ENCODE measurements at places on chromosomes 2 and 18.

DNA sequence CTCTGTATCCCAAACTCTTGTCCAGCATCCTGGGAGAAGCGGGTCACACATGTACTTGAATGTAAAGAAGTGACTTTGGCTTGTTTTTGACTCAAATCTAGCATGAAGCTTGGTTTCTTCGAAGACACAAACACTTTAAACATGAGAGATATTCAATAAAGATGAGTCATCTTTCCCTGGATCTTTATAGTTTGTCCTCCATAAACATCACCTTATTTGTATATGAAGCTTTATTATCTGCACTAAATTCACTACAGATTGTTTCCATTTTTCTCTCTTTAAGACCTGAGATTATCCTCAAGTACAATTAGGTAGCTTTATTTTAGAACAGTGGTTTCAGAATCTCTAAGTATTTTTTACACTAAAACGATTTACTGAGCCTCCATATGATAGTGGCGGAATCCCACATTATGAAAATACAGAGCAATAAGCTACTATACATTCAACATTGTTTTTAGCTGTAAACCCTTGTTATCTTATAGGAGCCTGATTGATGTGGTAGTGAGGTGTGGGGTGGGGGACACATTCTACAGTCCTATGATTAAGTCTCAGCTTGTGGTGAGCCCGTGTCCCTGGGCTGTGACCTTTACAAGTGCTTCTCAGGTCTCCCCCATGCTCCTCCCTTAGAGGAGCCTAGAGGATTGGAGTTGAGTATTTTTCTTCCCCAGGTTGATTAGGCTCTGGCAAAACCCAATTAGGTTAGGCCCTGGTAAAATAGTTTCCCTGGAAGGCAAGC is 79.6 kb upstream of the RAPGEF4 start:
- no peak for DNase-seq

GRCh38 chr18:5430131-5430530 is 113.7 kb downstream of the EPB41L3 start:
- DNase-seq = no peak

- no peak for DNase-seq
Observed at GRCh38 chr2:180829261-180829660, 151.1 kb upstream of the UBE2E3 start.

- no peak for DNase-seq
Observed at GRCh38 chr18:58169472-58169871, 125.4 kb downstream of the NEDD4L start.

GRCh38 chr18:49135877-49136276 is 185.1 kb upstream of the SMAD7 start:
- peak; percentile 38 for DNase-seq

- DNase-seq = no peak
Observed at GRCh38 chr2:179790235-179791217, 70.9 kb downstream of the ZNF385B start.

DNA sequence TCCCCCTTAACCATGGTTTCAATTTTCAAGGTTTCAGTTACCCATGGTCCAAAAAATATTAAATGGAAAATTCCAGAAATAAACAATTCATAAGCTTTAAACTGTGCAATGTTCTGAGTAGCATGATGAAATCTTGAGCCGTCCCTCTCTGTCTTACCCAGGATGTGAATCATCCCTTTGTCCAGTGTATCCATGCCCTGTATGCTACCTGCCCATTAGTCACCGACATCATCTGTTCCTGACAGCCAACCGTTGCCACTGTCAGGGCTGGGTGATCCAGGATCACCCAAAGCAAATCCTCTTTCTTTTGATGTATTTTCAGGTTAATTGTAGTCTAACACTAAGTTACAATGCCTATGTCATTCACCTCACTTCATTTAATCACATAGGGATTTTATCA is 15.7 kb upstream of the OLA1 start:
- DNase-seq = no peak

DNA sequence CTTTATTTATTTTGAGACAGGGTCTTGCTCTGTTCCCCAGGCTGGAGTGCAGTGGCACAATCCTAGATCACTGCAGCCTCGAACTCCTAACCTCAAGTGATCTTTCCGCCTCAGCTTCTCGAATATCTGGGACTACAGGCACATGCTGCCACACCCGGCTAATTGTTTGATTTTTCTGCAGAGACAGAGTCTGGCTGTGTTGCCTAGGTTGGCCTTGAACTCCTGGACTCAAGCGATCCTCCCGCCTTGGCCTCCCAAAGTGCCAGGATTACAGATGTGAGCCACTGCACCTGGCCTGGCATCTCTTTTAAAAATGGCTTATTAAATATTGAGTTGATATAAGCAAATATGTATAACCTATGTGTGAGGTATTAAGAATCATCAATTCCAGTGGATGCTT is 209.5 kb downstream of the FAM210A start:
- no peak for DNase-seq

- DNase-seq = no peak
Observed at GRCh38 chr2:109021895-109022300, 32.9 kb upstream of the EDAR start.

GRCh38 chr18:35525795-35526494 is 28.2 kb upstream of the INO80C start:
- no peak for DNase-seq

DNA sequence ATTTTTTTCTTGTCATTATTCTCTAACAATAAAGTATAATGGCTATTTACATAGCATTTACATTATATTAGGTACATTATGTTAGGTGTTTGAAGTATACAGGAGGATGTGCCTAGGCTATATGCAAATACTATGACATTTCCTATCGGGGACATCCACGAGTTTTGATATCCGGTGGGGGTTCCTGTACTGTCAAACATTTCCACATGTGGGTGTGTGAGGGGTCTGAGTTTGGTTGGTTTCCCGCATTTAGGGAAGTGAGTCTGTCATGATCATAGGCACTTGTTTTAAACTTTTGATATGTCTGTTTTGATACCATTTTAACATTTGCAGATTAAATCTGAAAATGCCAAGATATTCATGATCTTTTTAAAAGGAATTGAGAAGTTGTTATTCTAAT is 76.0 kb downstream of the CEP192 start:
- DNase-seq = no peak

DNA sequence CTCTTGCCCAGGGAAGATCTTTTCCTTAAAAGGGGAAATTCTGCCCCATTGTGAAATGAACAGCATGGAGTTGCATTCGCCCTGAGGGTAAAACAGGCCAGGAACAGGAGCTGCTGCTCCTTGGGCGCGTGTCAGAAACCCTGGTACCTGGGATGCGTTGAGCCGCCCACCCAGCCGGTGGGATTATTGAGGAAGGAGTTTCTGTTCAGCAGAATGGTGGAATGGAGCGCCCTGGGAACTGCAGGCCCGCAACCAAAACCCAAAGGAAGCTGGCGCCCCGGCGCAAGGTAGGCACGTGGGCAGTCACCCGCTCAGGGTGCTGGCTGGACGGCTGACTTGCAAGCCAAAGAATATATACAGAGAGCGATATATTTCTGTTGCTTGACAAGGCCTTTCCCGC is 73.5 kb downstream of the MTCL1 start:
- DNase-seq = no peak

- DNase-seq = no peak
Observed at GRCh38 chr2:52779446-52779845, 988.2 kb upstream of the CHAC2 start.

- DNase-seq = no peak
Observed at GRCh38 chr2:152813351-152813750, 94.9 kb downstream of the ARL6IP6 start.

- DNase-seq = no peak
Observed at GRCh38 chr2:54964271-54964670, 86.0 kb downstream of the RTN4 start.

DNA sequence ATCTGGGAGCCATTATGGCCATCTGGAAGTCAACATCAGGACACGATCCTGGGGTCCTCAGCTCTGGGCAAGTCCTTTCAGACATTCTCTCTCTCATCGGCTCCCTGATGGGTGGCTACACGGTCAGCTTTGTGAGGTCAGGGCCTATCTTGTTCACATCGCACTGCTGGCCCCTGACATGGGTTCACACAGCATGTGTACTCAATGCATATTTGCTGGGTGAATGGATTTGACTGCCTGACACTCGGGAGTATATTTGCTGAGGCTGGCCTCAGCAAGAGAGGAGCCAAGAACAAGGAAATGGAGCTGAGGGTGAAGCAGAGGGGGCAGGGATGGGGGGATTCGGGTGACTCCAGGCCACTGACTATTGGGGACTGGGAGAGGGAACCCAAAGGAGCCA is 50.5 kb downstream of the SLC4A5 start:
- DNase-seq = no peak

DNA sequence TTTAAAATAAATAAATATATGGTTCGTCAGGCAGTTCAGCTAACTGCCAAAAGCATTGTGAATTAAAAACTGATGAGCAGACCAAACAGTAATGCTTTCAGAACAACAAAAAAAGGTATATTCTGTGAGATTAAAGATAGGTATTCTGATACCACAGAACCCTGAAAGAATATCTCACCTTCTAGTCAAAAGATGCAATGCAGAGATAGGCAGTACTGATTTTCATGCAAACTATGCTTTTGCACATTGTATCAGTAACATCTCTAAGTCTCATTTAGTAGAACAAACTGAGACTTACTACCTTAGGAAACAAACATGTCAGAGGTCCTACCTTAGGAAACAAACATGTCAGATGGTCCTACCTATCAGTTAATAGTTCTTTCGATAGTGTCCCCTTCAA is 32.4 kb downstream of the CUL3 start:
- DNase-seq = no peak

DNA sequence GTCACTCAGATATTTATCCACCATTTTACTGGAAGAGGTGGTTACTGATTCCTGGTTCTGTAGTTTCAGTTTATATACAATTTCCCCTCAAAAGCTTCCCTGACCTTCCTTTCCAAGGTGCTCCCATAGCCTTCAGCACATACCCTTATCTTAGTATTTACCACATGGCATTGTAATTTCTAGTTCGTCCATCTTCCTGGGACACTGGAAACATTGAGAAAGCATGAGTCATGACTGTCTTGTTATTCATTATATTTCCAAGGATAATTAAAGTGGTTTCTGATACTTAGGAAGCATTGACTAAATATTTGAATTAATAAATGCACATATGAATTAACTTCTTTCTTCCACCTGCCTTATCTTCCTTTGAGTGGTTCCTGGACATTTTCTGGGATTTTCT is 203.8 kb downstream of the ETAA1 start:
- DNase-seq = no peak

GRCh38 chr2:86020984-86021383 is 84.7 kb downstream of the POLR1A start:
- DNase-seq = no peak
